ENCODE measurements at places on chromosomes 13 and 19.
A peak's percentile ranks its signal among the peaks of the same experiment; 100 is the strongest.

- DNase-seq: no peak
These were observed 101.0 kb downstream of the HSPH1 start for GRCh38 chr13:31060655-31061054.

DNA sequence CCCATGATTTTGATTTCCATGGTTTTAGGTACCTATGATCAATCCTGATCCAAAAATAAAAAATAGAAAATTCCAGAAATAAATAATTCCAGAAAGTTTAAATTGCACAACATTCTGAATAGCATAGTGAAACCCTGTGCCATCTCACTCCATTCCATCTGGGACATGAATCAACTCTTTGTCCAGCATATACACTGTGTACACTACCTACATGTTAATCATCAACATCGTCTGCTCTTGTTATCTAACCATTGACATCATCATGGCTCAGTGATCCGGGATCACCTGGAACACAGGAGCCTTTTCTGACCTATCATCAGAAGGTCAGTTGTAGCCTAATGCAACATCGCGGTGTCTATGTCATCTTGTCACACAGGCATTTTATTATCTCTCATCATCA, 75.6 kb downstream of the MYO16 start:
- DNase-seq: no peak

GRCh38 chr13:75264611-75265010, 217.4 kb downstream of the TBC1D4 start:
- DNase-seq: no peak

GRCh38 chr13:83274679-83275078, 607.6 kb downstream of the SLITRK1 start:
- no peak for DNase-seq

DNA sequence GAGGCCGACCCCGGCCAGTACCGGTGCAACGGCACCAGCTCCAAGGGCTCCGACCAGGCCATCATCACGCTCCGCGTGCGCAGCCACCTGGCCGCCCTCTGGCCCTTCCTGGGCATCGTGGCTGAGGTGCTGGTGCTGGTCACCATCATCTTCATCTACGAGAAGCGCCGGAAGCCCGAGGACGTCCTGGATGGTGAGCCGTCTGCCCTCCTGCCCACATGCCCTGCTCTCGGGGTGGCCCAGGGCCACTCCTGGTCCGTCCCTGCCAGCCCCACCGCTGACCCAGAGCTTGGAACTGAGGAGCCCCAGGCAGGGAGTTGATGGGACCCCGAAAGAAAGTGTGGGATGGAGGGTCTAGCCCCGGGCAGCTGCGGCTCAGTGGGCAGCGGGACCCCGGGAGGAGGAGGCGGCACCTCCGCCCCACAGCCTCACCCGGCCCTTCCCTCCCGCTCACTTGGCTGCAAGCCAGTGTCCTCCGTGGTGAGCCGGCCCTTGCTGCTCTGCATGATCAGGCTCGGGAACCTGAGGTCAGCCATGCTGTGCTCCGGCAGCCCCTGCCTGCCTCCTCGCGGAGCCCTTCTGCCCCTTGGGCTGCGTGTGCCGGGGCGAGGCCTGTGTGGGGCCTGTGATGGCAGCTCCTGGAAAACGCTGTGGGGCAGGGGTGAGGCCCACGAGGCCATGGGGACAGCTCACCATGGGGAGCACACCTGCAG, 8.1 kb upstream of the HCN2 start:
- DNase-seq: no peak

- peak; percentile 20 for DNase-seq
These were observed 200.2 kb downstream of the DCLK1 start for GRCh38 chr13:35930665-35931631.

DNA sequence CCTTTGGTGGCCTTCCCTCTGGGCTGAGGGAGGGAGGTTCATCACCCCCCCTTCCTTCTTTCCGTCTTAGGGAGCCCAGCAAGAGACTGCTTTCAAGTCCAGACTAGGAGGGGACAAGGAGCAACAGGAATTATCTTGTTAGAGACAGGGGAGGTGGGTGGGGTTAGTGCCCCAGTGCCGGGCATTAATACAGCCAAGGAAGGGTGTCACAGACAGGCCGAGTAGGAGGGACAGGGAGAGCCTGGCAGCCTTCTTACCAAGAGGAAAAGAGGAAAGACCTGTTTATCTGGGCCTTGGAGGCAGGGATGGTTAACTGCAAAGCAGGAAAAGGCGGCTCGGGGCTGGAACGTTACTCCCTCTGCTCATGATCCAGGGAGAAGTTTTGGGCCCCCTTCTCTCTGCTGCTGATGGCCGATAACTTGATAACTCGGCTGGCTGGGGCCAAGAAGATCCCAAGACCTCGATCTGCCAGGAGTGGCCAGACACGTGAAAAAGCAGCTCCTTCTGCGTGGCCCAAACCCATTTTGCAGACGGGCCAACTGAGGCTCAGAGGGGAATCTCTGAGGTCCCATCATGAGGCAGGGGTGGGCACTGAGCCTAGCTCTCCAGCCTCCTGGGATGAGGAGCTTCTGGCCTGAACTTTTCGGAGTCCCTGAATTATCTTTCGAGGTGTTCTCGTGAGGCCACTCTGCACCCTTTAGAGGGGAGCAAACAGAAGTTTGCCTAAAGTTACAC, 79.3 kb downstream of the PTPRS start:
- no peak for DNase-seq

- DNase-seq: no peak
These were observed 12.7 kb upstream of the ZNF431 start for GRCh38 chr19:21128901-21129698.

DNA sequence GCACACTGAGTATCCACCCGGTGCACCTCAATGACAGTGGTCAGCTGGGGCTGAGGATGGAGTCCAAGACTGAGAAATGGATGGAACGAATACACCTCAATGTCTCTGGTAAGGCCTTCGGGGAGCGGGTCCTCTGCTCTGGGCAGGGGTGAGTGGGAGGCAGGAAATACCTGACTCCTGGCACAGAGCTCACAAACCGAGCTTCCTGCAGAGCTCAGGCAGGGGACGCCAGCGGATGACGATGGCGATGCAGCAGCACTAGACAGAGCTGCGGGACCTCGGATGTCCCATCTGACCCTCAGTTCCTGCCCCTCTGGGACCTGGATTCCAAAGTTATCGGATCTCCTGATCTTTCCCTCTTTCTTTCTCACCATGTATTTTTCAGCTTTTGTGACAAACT, 3.8 kb downstream of the CD22 start:
- no peak for DNase-seq

DNA sequence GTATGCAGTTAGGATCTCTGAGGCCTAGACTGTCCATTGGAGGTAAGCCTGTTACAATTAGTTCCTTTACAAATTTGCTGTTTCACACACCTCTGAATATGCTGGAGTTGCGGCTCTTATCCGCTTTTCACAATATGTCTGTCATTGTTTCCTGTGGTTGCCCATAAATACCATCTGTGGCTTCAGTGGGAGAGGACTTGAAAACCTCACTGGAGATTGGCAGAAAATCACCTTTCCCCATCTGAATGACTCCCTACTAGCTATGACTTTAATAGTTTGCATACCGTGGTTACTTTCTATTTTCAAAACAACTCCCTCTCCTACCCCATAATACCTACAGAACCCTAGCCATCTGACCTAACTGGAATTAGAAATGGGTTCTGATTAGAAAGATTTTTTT, 454.3 kb downstream of the PCDH17 start:
- no peak for DNase-seq

Measured in fibroblast of lung (primary cell).